A673 (cell line): ENCODE measurements at places on chromosomes 7 and 10. TPM values are rescaled to one million over a fixed set of nuclear protein-coding genes. Genes with fewer than 3 reads are reported as not detected.

DNA sequence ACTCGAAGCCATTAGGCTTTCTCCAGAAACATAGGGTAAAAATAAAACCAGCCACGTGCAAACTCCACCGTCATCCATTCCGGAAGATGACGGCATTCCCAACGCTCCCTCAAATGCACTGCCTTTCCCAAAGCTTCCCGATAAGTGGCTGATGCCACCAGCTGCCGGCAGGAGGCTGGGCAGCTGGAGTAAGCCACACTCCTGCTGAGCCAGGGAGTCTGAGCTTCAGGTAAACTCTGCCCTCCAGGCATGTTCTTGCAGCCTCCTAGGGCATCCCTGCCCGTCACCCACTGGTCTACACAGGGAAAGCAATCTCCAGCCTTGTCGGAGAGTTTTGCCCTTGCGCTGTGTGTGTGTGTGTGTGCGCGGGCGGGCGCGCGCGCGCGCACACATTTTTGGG is 40.5 kb upstream of the TMEM273 start:
- H3K27ac ChIP-seq = no peak overlapping the region
- no peaks in the 10 kb centered on the region for H3K36me3 ChIP-seq
- no peak for DNase-seq
- H3K4me1 ChIP-seq = no peaks in the 10 kb centered on the region
- no peaks in the 10 kb centered on the region for H3K27me3 ChIP-seq

GRCh38 chr7:88670536-88670935 is 89.0 kb upstream of the ZNF804B start:
- H3K36me3 ChIP-seq = no peaks in the 10 kb centered on the region
- no peak for DNase-seq
- H3K4me1 ChIP-seq = no peaks in the 10 kb centered on the region
- no peaks in the 10 kb centered on the region for H3K27me3 ChIP-seq
- no peak overlapping the region for H3K27ac ChIP-seq

SPDYE9 gene
- total RNA-seq = not detected in 2 replicates

FRG2B gene
- total RNA-seq = 0.85 TPM in 1 of 2 replicates, not detected in the other

IFIT1B gene
- not detected in 2 replicates for total RNA-seq

DNA sequence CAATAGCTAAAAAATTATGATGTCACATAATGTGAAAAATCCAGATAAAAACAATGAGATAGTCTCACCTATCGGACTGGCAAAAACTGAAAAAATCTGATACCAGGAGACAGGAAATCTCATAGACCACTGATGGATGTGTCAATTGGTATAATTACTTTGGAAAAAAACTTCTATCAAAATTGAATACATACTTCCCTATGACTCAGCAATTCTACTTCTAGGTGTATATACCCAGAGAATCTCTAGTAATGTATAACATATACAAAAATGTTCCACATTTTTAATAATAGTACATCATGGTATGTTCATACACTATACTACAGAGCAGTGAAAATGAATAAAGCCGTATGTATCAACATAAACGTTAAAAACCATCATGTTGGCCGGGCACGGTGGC is 34.9 kb downstream of the SHTN1 start:
- H3K27me3 ChIP-seq = no peaks in the 10 kb centered on the region
- H3K27ac ChIP-seq = no peak overlapping the region
- H3K4me1 ChIP-seq = peaks cover 18% of the 10 kb centered on the region
- DNase-seq = no peak

ZNF398 gene
- total RNA-seq = 22.3 and 23.3 TPM in 2 replicates

DNA sequence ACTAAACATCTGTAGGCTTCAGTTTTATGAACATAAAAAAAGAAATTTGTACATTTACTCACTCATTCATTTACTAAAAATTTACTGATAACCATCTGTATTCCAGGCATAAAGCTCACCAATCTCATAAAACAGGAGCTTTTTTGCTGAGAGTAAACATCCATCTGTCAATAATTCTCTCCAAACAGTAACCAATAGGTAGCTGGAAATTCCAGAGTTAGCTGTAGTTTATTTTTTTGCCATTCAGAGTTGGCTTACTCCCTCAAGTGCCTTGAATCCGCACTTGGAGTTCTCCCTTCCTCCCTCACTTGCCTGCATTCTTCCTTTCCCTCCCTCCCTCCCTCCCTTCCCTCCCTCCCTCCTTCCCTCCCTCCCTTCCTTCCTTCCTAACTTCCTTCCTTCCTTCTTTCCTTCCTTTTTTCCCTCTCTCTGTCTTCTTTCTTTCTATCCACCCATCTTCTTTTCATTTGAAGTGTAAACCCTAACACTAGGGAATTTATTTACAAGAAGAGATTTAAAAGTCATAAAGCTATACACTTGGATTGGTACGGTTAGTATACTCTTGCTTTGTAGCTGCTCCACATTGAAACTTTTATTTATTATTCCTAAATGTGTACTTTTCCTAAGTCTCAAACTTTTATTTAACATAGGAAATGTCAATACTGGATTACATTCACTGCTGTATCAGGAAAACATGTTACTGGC is 44.6 kb upstream of the BICC1 start:
- no peaks in the 10 kb centered on the region for H3K36me3 ChIP-seq
- no peak overlapping the region for H3K4me3 ChIP-seq
- H3K4me1 ChIP-seq = no peaks in the 10 kb centered on the region
- no peaks in the 10 kb centered on the region for H3K27me3 ChIP-seq
- H3K27ac ChIP-seq = no peak overlapping the region

- H3K36me3 ChIP-seq = no peaks in the 10 kb centered on the region
- H3K4me3 ChIP-seq = no peak overlapping the region
- H3K4me1 ChIP-seq = peaks cover 9% of the 10 kb centered on the region
- H3K27me3 ChIP-seq = no peaks in the 10 kb centered on the region
- no peak for DNase-seq
- H3K27ac ChIP-seq = no peak overlapping the region
Observed at GRCh38 chr7:15556339-15557105, 5.3 kb downstream of the AGMO start.

DNA sequence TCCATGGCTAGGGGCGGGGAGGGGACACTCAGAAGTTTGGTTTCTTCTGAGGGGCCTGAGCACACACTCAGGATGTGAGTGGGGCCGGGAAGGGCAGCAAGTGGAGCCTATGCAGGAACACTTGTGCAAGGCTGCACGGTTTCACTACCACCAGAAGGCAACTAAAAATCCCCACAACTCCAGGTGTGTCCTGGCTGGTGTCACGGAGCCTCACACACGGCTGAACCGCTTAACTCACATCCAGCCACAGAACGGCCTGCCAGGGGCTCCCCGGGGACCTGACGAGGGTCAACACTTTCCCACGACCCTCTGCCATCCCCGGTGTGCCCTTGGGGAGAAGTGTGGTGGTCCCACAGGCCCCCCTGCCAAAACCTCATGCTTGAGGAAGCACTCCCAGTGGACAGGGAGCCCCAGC is 173.9 kb downstream of the ELFN1 start:
- DNase-seq = no peak
- H3K27ac ChIP-seq = peak overlapping the region; percentile 48
- peaks cover 26% of the 10 kb centered on the region for H3K4me1 ChIP-seq
- H3K27me3 ChIP-seq = no peaks in the 10 kb centered on the region
- H3K4me3 ChIP-seq = no peak overlapping the region
- H3K36me3 ChIP-seq = no peaks in the 10 kb centered on the region

SLC18A3 gene
- total RNA-seq = 0.28 and 0.30 TPM in 2 replicates

- H3K4me3 ChIP-seq = no peak overlapping the region
- DNase-seq = no peak
- H3K27ac ChIP-seq = no peak overlapping the region
- no peaks in the 10 kb centered on the region for H3K36me3 ChIP-seq
Observed at GRCh38 chr7:3866277-3866676, 565.2 kb downstream of the SDK1 start.

KIF11 gene
- total RNA-seq = 91.4 and 92.0 TPM in 2 replicates

FOXI2 gene
- not detected in 2 replicates for total RNA-seq

- H3K27me3 ChIP-seq = no peaks in the 10 kb centered on the region
- no peaks in the 10 kb centered on the region for H3K4me1 ChIP-seq
- no peak overlapping the region for H3K4me3 ChIP-seq
- no peaks in the 10 kb centered on the region for H3K36me3 ChIP-seq
Observed at GRCh38 chr7:22944510-22944909, 69.4 kb downstream of the HYCC1 start.

NPFFR1 gene
- total RNA-seq = 0.02 TPM in 1 of 2 replicates, not detected in the other

LRRC17 gene
- 9.2 and 10.0 TPM in 2 replicates for total RNA-seq

GRCh38 chr7:137324796-137325696 is 18.5 kb downstream of the PTN start:
- DNase-seq = peak; percentile 46
- no peak overlapping the region for H3K27ac ChIP-seq
- H3K36me3 ChIP-seq = no peaks in the 10 kb centered on the region

- no peak overlapping the region for H3K4me3 ChIP-seq
- H3K27me3 ChIP-seq = no peaks in the 10 kb centered on the region
- DNase-seq = no peak
- no peak overlapping the region for H3K27ac ChIP-seq
- H3K4me1 ChIP-seq = no peaks in the 10 kb centered on the region
Observed at GRCh38 chr7:51314726-51315125, 1.9 kb downstream of the COBL start.

DNA sequence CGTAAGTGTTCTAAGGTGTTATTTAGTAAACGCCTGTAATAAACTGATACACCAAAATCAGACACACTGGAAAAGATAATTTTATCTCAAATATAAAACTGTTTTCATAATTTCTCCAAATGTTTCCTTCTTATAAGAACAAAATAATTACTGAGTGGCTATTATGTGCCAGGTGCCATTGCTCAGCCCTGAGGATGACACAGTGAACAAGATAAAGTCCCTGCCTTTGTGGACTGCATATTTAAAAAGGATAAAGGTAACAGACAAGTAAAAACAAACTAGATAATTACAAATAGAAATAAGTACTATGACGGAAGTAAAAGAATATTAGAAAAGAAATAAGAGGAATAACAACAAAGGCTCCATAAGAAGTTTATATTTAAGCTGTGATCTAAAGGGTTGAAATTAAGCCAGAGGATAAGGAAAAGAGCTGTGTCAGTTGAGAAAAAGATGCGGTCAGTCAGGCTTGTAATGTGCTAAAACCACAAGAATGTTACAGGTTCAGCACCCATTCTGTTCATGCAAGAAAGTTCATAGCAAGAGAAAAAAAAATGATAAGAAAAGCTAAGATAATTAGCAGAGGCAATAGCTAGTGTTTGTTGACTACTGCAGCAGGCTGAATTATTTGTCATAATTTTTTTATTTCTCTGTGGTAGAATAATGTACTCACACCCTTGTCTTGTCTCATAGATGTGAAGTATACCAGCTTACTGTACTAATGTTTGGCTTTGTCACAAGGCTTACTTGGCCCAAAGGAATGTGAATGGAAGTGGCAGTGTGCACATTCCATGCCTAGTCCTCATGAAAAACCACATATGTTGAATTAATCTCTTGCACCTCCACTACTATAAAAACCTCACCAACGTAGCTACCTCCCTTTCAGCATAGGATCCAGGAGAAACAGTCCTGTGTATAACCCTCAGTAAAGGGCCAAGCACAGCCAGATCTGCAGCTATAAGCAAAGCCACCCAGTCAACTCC is 75.1 kb downstream of the CRPPA start:
- no peak overlapping the region for H3K4me3 ChIP-seq
- H3K27me3 ChIP-seq = no peaks in the 10 kb centered on the region
- no peak for DNase-seq
- no peaks in the 10 kb centered on the region for H3K36me3 ChIP-seq
- H3K4me1 ChIP-seq = no peaks in the 10 kb centered on the region

GRCh38 chr10:9285690-9286089 is 1231.2 kb downstream of the GATA3 start:
- H3K36me3 ChIP-seq = no peaks in the 10 kb centered on the region
- no peak overlapping the region for H3K27ac ChIP-seq
- H3K27me3 ChIP-seq = no peaks in the 10 kb centered on the region
- H3K4me3 ChIP-seq = no peak overlapping the region
- no peaks in the 10 kb centered on the region for H3K4me1 ChIP-seq
- DNase-seq = no peak

C1QL3 gene
- not detected in 2 replicates for total RNA-seq

DNA sequence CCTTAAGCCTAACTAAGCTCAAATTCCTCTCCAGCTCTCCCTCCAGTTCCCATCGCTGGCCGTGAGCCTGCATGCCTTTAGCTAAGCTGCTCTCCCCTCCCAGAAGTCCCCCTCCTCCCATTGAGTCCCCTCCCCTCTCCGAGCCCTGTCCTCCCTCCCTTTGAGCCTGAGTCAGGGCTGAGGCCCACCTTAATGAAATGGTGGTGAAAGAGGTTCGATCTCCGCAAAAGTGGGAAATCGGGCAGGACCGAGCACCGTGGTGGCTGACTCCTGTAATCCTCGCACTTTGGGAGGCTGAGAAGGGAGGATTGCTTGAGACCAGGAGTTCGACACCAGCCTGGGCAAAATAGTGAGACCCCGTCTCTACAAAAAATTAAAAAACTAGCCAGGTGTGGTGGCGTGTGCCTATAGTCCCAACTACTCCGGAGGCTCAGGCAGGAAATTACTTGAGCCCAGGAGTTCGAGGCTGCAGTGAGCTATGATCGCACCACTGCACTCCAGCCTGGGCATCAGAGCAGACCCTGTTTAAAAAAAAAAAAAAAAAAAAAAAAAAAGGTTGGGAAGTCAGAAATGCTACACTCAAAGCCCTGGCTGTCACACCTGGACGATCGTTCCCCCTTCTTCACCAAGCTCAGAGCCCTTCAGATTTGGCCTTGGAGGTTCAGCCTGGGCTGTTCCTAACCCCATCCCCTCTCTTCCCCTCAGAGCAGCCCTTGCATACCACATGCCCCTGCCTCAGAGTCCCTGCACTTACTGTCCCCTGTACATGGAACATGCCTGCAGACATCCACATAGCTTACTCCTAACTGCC is 995 bp upstream of the CLDN3 start:
- H3K4me3 ChIP-seq = peak overlapping the region; percentile 36
- no peaks in the 10 kb centered on the region for H3K4me1 ChIP-seq
- no peaks in the 10 kb centered on the region for H3K36me3 ChIP-seq
- H3K27ac ChIP-seq = no peak overlapping the region
- no peak for DNase-seq

NEURL1 gene
- 0.50 and 0.52 TPM in 2 replicates for total RNA-seq

GPC2 gene
- total RNA-seq = 23.3 and 28.4 TPM in 2 replicates

- no peaks in the 10 kb centered on the region for H3K36me3 ChIP-seq
- no peaks in the 10 kb centered on the region for H3K27me3 ChIP-seq
- DNase-seq = peak; percentile 21
- H3K4me3 ChIP-seq = no peak overlapping the region
- no peak overlapping the region for H3K27ac ChIP-seq
Observed at GRCh38 chr10:60338786-60339185, 50.9 kb downstream of the ANK3 start.

PTPRN2 gene
- 0.11 TPM in 2 replicates for total RNA-seq

DNA sequence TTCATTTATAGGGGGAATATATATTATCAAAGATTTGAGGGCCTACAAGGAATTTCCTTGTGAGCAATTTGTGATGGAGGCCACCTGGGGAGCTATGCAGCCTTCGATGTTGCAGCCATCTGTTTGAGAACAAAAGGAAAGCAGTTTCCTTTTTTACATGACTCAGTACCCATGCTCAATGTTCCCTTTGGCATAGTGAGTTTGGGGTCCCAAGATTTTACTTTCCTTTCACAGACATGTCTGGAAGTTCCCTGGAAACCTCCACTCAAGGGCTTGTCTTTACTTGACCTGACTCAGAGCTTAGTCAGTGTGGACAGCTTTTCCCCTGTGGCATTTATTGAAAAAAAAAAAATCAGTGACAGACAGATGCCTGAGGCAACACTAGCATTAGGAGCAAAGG is 73.5 kb upstream of the VIPR2 start:
- peaks cover 26% of the 10 kb centered on the region for H3K27me3 ChIP-seq
- DNase-seq = no peak
- no peak overlapping the region for H3K4me3 ChIP-seq
- no peaks in the 10 kb centered on the region for H3K4me1 ChIP-seq
- H3K27ac ChIP-seq = no peak overlapping the region

- H3K27me3 ChIP-seq = peaks cover 10% of the 10 kb centered on the region
- no peak overlapping the region for H3K27ac ChIP-seq
- no peaks in the 10 kb centered on the region for H3K36me3 ChIP-seq
- no peaks in the 10 kb centered on the region for H3K4me1 ChIP-seq
- no peak overlapping the region for H3K4me3 ChIP-seq
Observed at GRCh38 chr7:103418241-103418640, 27.8 kb downstream of the SLC26A5 start.

RNF32 gene
- total RNA-seq = 0.59 and 1.5 TPM in 2 replicates
